Epithelial cell of proximal tubule (primary cell): ENCODE measurements at places on chromosomes 16 and 17. TPM values are rescaled to one million over a fixed set of nuclear protein-coding genes. Genes with fewer than 3 reads are reported as not detected.

Gene IGF2BP1
- total RNA-seq = 9.0 and 15.7 TPM in 2 replicates

Gene AOC2
- total RNA-seq = 0.22 TPM in 1 of 2 replicates, not detected in the other

Gene SRCIN1
- total RNA-seq = 0.07 and 2.1 TPM in 2 replicates

Gene KRT25
- 0.17 TPM in 1 of 2 replicates, not detected in the other for total RNA-seq

Gene SYCE1L
- total RNA-seq = 2.4 and 10.7 TPM in 2 replicates

Gene NPIPA8
- not detected in 2 replicates for total RNA-seq

Gene FOXL1
- total RNA-seq = 11.6 and 14.6 TPM in 2 replicates

Gene CCL4
- total RNA-seq = 0.40 TPM in 1 of 2 replicates, not detected in the other

Gene ACSM2B
- not detected in 2 replicates for total RNA-seq

Gene RAC3
- 52.9 and 60.0 TPM in 2 replicates for total RNA-seq
